ENCODE measurements at places on chromosomes 5 and 9. TPM values are rescaled to one million over a fixed set of nuclear protein-coding genes. Genes with fewer than 3 reads are reported as not detected.

GRCh38 chr9:99605016-99605743 lies 216.5 kb upstream of the NR4A3 start:
- no peak for DNase-seq

DNA sequence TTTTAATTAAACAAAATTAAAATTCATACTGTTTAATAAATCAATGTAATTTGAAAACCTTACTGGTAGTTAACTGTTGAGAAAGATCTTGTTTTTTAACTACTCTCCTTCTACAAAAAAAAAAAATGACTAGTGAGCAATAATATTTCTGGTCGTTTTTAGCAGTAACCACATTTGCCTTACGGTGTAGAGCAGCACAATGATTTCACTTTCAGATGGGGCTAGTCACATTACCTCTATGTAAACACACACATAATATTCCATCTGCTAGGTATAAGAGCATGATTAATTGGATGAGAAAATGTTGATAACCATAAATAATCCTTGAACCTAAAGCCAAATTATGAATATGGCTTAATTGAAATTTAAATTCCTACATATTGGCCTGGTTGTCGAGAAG lies 198.1 kb downstream of the CHSY3 start:
- DNase-seq: no peak

DNA sequence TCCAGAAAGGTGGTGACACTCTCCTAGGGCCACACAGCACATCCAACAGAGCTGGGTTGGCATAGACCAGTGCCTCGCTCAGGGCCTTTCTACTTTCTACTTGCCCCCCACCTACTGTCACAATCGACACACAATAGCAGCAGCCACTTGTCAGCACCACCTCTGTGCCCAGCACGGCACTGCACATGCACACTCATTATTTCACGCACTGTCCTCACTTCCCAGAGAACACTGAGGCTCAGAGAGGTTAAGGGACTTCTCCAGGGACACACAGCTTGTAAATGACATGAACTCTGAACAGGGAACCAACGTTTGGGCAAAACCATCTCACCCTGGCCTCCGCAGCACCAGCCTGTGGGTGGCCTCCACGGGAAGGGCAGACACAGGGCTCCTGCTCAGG lies 70.9 kb upstream of the STXBP1 start:
- DNase-seq: no peak

- no peak for DNase-seq
These were observed 50.4 kb upstream of the SYNPO start for GRCh38 chr5:150589862-150590601.

Gene FCN2
- not detected for total RNA-seq

DNA sequence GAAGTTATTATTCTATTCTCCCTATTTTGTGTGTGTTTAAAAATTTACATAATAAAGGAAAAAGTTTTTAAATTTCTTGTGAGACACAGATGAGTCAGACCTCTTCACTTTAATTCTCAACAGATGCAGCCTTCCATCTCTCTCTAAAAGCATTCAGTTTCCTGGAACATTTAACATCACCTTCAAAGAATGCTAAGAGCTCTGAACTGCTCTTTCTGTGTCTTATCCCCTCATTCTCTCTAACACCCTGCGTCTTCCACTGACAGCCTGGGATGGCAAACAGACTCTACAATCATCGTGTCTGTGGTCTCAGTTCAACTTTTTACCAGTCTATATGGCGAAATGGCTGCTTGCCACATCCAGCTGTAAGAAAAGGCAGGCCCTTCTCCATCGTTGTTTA lies 173.0 kb downstream of the HINT1 start:
- DNase-seq: no peak

DNA sequence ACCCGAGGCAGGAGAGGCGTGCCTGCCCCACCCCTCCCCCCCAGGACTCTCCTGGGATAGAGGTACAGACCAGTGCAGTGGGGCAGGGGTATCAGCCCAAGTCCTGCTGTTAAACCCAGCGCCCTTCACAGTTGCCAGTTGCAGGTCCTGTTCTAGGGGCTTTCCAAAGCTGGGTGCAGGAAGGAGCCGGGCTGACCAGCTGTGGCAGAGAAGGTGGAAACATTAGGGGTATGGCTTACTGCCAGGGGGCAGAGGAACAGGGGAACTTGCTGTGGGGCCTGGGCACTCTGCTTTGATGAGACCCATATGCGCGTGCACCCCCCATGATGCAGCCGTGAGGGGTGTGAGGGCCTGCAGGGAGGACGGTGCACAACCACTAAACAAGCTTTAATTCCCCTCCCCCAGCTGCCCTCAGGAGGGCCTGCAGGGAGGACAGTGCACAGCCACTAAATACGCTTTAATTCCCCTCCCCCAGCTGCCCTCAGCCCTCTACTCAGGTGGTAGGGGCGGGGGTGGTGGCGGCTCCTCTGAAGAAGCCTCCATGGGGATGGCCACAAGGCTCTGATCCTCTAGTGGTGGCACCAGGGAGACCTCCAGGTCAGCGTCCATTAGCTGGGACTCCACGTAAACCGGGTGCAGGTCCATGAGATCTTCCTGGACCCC lies 766 bp upstream of the LRRC26 start:
- no peak for DNase-seq

Gene SELENOP
- not detected for total RNA-seq

Gene UGT3A1
- not detected for total RNA-seq

GRCh38 chr5:100872408-100873190 lies 30.5 kb downstream of the ST8SIA4 start:
- no peak for DNase-seq

GRCh38 chr5:142527234-142527633 lies 158.7 kb downstream of the FGF1 start:
- no peak for DNase-seq

- DNase-seq: no peak
These were observed 52.1 kb upstream of the LMX1B start for GRCh38 chr9:126561582-126561981.

DNA sequence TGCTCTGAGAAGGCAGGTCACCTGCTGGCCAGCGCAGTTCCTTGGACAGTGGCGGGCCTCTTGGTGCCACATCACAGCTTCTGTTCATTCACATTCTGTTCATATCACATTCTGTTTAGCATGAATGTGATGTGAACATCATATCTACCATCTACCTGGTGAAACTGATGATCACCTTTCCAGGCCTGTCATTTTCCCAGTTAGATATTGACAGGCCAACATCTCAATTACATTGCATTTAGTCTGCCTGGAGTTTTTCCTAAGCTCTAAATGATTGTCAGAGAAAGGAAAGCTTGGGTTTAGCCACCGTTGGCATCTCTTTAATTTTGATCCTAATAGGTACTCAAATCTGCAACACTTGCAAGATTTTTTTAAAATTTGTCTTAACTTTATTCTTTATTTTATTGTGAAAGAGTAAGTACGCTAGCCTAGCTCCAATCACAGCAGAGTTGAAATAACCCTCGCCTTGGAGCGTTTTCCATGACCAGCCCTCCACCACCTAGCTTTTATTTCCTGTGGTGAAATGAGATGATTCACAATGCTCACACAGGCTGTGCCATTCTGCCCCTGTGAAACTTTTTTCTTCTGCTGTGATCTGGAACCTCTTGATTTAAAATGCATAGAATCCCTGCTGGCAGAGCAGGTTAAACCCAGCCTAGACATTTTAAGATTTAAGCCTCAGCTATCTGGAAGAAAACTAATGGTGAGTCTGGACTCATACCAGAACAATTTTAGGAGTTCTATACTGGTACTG lies 225.0 kb downstream of the ESM1 start:
- no peak for DNase-seq

Gene COL27A1
- total RNA-seq: 3.4 TPM

DNA sequence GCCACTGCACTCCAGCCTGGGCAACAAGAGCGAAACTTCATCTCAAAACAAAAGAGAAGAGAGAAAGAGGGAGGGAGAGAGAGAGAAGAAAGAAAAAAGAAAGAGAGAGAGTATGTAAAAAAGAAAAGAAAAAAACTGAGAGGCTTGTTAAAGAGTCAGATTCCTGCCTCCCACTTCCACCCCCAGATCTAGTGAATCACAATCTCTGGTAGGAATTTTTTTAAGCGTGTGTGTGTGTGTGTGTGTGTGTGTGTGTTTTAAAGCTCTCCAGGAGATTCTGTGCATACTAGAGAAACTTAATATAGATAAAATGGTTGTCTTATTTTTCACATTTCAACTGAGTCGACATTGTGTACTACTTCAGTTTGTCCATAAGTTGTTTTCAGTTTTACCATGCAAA lies 32.0 kb downstream of the SAR1B start:
- DNase-seq: no peak

DNA sequence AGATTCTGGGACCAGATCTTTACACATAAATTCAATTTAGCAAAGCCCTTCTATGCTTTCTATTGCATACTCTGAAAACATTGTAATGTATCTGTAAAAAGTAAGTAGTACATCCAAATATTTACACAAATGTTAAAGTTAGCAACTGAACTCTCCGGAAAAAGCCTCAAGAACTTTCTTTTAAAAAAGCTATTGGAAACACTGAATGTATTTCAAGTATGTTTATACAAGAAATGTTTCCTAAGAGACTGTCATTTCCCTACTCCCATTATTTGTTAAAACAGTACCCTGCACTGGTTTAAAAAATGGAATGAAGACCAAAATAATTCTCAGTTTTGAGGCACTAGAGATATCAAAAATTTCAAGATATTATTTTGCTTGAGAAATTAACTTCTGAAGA lies 44.8 kb upstream of the TRIM36 start:
- DNase-seq: no peak

DNA sequence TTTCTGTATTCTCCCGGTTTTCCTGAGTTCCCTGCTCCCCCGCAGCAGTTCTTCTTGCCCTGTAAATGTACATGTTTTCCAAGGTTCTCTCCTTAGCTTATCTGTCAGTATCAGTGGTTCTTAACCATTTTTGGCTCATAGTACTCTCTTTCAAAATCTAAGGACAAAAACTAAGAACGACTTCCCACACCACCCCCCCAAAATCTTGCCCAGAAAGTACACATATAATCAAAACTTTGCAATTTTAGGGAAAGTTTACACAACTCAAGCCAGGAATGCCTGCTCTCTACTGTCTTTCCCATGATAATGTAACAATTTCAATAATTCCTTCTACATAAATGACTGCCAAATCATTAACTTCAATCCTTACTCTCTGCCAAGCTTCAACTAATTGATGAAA lies 4.5 kb downstream of the DCAF12 start:
- no peak for DNase-seq

Gene GMCL2
- not detected for total RNA-seq

GRCh38 chr9:123359106-123359505 lies 3.1 kb downstream of the CRB2 start:
- DNase-seq: no peak

DNA sequence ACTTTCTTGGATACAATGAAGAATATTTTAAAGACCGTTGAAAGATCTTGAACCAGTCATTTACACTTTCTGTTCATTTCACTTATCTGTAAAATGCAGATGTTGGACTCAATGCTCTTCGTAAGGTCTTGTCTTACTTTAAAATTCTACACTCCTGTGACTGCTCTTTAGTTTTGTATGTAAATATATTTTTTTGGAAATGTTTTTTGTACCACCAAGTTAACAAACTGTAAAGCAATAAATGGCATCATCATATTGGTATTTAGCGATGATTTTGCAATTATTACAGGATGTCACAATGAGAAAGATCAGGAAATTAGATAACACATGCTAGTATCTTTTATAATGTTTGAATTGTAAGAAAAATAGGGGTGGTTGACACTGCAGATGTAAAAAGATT lies 80.8 kb upstream of the GNAQ start:
- no peak for DNase-seq

GRCh38 chr9:95874989-95875304 lies 544 bp upstream of the ERCC6L2 start:
- DNase-seq: no peak

Gene ARL10
- total RNA-seq: not detected

Gene SEMA6A
- 2.2 TPM for total RNA-seq

GRCh38 chr5:81488862-81489261 lies 94.9 kb upstream of the ACOT12 start:
- no peak for DNase-seq

Gene PFN3
- total RNA-seq: not detected

- no peak for DNase-seq
These were observed 800.9 kb downstream of the CDH9 start for GRCh38 chr5:26237489-26237888.

- DNase-seq: no peak
These were observed 52.2 kb downstream of the ZCCHC7 start for GRCh38 chr9:37172557-37172956.

DNA sequence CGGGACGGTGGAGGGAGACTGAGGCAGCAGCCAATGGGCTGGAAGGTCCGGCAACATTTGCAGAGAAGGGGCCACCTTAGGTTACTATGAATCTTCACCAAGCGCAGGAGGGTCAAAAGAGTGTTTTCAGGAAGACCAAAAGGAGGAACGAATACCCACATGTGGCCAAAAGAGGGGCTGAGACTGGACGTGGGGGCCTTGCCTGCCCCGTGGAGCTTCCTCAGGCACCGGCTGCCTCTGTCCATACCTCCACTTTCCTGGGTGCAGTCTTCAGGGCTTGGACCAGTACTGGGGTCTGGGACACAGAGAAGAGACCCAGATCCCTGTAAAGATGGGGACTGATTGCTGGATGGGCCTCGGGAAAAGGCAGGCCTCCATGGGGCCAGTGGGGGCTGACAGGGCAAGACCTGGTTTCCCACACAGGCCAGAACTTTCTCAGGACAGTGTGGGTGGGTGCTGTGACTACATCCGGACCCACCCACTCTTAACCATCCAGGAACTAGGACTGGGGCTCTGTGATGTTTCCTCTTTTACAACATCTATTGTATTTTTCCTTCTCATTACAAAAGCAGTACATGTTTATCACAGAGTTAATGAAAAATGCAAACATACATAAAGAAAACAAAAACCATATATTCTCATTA lies 294.7 kb downstream of the ZSWIM6 start:
- DNase-seq: no peak

DNA sequence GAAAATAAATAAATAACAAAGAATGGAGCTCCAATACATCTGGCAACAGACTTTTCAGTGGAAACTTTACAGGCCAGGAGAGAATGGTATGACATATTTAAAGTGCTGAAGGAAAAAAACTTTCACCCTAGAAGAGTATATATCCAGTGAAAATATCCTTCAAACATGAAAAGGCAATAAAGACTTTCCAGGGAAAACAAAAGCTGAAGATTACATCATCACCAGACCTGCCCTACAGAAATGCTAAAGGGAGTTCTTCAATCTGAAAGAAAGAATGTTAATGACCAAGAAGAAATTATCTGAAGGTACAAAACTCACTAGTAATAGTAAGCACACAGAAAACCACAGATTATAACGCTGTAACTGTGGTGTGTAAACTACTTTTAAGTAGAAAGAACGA lies 8.3 kb upstream of the RCL1 start:
- DNase-seq: no peak

Gene BAAT
- not detected for total RNA-seq

DNA sequence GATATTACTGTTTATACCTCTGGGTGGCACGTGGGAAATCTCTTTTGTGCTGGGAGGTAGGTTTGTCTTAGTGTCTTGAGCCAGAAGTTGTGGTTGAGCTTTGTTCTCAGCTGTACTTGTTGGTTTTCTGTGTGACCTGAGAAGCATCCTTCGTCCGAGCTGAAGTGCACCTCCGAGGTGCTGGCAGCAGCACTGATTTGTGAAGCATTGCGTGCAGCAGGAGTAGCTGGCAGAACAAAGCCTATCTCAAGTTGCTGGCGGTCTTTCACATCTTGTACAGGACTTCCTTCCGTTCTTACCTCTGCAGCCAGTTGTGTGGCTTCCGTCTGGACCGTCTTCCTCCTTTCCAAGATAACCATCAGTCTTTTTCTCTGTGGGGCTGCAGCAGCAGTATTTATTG lies 4.3 kb downstream of the PRRC2B start:
- DNase-seq: no peak

Gene EPB41L4A
- total RNA-seq: 20.7 TPM
